ENCODE measurements at places on chromosomes 2 and 18.

DNA sequence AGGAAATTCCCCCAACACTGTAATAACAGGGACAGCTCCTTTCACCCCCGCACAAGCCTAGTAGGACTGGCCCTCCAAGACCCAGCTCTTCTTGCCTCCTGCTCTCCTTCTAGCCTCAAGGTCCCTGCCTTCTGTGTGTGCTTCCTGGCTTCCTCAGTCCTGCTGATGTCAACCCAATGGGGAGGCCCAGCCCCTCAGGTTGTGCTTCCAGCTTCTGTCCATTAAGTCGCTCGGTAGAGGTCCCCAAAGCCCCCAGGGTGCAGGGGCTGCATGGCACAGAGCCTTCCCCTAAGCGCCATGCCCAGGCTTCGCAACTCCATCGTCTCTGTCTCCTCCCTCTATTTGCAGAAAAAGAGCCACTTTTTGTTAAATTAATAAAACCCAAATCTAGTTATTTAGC is 39.0 kb downstream of the BOK start:
- H3K27me3 ChIP-seq = no peaks in the 10 kb centered on the region
- no peak overlapping the region for H3K4me3 ChIP-seq
- no peak for DNase-seq

- no peak for DNase-seq
- no peak overlapping the region for H3K27ac ChIP-seq
- H3K4me3 ChIP-seq = no peak overlapping the region
- H3K4me1 ChIP-seq = peaks cover 22% of the 10 kb centered on the region
- H3K27me3 ChIP-seq = no peaks in the 10 kb centered on the region
Measured at GRCh38 chr18:79853993-79854364, 56.2 kb downstream of the KCNG2 start.

DNA sequence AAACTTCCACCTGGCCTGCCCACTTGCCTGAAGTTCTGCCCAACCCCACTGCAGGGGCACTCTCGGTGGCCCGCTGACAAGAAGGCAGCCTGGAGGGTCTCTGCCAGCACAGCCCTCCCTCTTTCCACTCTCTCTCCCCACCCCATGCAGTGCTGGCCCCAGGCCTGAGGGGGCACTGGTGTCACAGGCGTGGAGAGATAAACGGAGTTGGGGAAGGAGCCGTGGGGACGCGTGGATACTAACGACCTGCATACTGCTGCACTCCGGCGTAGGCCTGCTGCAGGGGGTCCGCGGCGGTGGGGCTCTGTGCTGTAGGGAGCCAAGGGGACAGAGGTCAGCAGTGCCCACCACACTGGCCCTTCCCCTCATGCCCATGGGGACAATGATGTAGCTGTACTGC is 299.3 kb downstream of the CELF4 start:
- peaks cover 46% of the 10 kb centered on the region for H3K27me3 ChIP-seq
- H3K27ac ChIP-seq = no peak overlapping the region
- H3K4me1 ChIP-seq = no peaks in the 10 kb centered on the region
- no peak for DNase-seq
- no peaks in the 10 kb centered on the region for H3K36me3 ChIP-seq

DNA sequence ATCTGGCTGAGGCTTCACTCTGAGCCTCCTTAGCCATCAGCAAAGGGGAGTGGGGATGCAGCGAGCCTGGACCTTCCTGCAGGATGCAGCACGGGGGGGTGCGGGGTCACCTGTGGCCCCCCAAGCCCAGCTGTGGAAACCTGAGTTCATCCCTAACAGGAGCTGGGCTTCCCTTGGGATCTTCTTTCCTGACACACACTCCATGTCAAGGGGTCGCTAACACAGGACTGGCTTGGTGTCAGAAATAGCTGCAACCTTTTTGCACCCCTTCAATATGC is 174.7 kb downstream of the RTP5 start:
- H3K4me3 ChIP-seq = no peak overlapping the region
- no peak for DNase-seq
- H3K27ac ChIP-seq = no peak overlapping the region
- no peaks in the 10 kb centered on the region for H3K36me3 ChIP-seq
- H3K27me3 ChIP-seq = peaks cover 14% of the 10 kb centered on the region

GRCh38 chr2:112754564-112754963 is 9.8 kb downstream of the CKAP2L start:
- H3K4me3 ChIP-seq = no peak overlapping the region
- no peak overlapping the region for H3K27ac ChIP-seq
- H3K4me1 ChIP-seq = peaks cover 12% of the 10 kb centered on the region
- no peak for DNase-seq
- H3K36me3 ChIP-seq = peaks cover 7% of the 10 kb centered on the region

DNA sequence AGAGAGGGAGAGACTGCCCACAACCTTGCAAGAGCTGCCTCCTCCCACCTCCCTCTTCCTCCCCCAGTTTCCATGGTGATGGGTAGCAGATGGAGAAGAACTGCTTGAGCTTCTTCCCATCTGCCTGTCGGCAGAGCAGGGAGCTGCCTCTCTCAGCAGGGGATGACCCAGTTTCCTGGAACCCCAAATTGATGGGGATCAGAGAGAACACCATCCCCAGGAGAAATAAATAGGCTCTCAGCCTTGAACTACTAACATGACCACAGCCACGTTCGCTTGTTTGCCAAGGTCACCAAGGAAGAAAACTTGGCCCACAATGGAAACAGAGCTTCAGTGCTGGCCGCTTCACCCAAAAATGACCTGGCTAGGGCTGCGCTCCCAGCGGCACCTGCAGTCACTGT is 82.2 kb downstream of the ADD2 start:
- no peaks in the 10 kb centered on the region for H3K4me1 ChIP-seq
- DNase-seq = no peak
- peaks cover 8% of the 10 kb centered on the region for H3K27me3 ChIP-seq
- H3K36me3 ChIP-seq = no peaks in the 10 kb centered on the region
- H3K4me3 ChIP-seq = no peak overlapping the region

DNA sequence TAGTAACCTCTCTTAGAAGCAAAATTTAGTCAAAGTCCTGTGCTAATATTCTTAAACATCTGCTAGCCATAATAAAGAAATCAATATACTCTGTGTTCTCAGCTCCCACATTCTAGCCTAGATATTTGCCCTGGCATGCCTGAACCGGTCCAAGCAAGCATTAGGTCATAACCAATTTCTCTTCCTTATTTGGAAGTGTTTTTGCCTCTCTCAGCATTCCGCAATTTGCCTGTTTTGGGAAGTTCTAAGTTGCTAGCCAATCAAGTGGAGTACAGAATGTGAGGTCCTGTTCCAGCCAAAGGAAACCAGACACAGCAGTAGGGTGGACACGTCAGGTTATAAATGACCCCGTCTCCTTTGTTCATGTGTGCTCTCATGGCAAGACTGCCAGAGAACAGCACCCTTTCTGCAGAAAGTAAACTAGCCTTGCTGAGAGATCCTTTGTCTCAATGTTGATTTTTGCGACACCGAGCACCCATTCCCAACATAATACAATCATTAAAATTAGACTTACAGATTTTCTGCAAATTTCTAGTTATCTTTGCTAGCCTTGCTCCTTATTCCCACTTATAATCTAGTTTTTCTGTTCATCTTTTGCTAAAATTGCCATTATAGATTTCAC is 13.0 kb upstream of the SULT1C4 start:
- no peaks in the 10 kb centered on the region for H3K27me3 ChIP-seq
- DNase-seq = no peak
- H3K27ac ChIP-seq = no peak overlapping the region
- no peaks in the 10 kb centered on the region for H3K4me1 ChIP-seq
- H3K36me3 ChIP-seq = no peaks in the 10 kb centered on the region
- no peak overlapping the region for H3K4me3 ChIP-seq

DNA sequence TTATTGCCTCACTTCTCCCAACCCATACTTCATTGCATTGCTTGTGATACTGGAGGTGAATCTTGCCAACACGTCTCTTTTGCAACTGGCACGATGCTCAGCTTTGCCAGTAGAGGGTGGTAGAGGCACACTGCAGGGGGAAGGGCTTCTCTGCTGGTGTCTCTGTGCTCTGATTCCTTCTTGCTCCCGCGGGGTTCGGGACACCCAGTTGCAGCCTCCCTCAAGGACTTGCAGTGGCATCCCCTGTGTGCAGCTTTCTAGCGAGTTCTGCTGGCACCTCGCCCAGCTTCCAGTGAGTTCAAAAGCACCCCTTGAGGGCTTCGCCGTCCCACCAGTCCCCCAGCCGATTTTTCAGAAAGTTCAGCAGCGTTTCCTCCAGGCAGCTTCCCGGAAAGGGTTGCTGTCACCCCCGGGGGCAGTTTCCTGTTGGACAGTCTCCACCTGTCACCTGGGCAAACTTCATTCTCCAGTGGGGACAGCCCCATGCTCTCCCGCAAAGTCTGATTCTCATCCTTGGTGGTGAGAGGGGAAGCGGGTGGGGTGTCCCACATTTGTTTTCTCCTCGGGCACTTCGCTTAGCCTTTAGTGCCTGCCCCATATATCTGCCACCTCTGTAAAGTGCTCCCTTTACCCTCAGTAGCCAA is 35.4 kb upstream of the EN1 start:
- H3K36me3 ChIP-seq = no peaks in the 10 kb centered on the region
- no peak overlapping the region for H3K27ac ChIP-seq
- no peak for DNase-seq
- H3K27me3 ChIP-seq = no peaks in the 10 kb centered on the region

GRCh38 chr2:106996171-106996769 is 110.3 kb upstream of the ST6GAL2 start:
- no peaks in the 10 kb centered on the region for H3K36me3 ChIP-seq
- no peaks in the 10 kb centered on the region for H3K27me3 ChIP-seq
- H3K4me1 ChIP-seq = no peaks in the 10 kb centered on the region
- H3K27ac ChIP-seq = no peak overlapping the region

Data from esophagus squamous epithelium (tissue), 5 donors.